ENCODE measurements at places on chromosomes 7 and 10.
A peak's percentile ranks its signal among the peaks of the same experiment; 100 is the strongest.

DNA sequence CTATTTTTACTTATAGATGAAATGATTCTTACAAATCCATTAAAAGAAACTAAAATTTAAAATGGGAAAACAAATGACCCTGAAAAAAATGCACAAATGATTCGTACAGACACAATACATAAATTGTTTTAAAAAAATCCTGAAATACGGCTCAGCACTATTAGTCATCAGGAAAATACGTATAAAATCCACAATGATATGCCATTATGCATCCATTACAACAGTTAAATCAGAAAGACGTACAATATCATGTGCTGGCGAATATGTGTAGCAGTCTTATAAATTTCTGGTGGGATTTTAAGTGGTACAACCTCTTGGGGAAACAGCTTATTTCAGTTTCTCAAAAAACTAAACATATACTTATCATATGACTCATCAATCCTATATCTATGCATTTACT lies 600.1 kb upstream of the STEAP1 start:
- no peak for DNase-seq

DNA sequence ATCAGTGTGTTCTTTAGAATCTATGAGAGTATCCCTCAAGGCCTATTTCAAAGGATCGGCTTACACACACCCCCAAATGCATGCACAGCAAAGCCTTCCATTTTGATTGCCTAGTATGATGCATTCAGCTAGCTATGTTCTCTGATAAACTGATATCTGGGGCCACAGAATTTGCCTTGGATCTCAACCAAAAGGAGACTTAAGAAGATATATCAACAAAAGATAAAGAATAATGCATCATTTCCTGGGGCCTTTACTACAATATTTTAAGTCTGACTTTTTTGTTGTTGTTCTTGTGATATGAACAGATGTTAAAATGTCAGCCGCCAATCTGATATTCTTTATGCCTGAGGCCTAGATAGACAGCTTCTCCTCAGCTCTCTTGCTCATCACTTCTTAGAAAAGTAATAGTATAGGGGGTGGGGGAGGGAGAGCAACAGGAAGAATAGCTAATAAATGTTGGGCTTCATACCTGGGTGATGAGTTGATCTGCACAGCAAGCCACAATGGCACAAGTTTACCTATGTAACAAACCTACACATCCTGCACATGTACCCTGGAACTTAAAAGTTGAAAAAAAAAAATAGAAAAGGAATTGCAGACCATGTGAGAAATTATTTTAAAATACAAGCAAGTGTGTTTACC lies 792.9 kb upstream of the GHITM start:
- DNase-seq = peak; percentile 0

DNA sequence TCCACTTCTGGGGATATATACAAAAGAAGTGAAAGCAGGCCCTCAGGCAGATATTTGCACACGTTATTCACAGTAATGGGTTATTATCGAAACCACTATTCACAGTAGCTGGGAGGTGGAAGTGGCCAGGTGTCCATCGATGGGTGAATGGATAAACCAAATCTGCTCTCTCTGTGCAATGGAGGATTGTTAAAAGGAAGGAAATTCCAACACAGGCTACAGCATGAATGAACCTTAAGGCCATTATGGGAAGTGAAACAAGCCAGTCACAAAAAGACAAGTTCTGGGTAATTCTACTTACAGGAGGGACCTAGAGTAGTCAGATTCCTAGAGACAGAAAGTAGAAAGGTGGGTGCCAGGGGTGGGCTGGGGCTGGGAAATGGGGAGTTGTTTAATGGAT lies 48.5 kb upstream of the BHLHA15 start:
- DNase-seq = no peak

GRCh38 chr7:28726555-28726954 lies 231.6 kb downstream of the TRIL start:
- no peak for DNase-seq

- no peak for DNase-seq
These were observed 173.5 kb downstream of the KCNMA1 start for GRCh38 chr10:77463967-77464745.

- no peak for DNase-seq
These were observed 92.0 kb downstream of the ADK start for GRCh38 chr10:74243067-74243466.

DNA sequence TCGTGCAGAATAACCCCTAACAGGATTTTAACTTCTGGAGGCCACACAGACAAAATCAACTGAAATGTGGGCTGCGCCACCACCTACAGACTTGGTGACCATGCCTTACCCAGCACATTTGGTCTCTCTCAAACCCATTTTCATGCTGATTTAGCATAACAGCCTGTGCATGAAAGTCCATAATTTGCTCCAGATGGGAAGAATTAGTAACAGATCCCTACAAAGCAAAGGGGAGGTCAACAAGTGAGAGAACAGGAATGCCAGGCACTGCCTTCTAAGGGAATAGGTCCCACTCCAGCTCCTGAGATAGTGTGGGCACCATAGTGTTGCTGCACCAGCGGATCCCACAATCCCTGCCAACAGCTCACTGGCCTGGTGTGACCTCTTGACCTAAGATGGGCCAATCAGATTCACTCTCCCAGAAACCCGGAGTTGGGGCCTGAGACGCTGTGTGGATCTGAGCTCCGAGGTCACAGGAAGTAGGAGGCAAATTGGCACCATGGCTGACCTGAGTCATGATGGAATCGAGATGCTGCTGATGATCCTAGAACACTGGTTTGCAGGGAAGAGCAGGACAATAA lies 32.4 kb downstream of the SLIT1 start:
- DNase-seq = no peak

GRCh38 chr10:110074758-110075671 lies 67.2 kb downstream of the ADD3 start:
- peak; percentile 85 for DNase-seq
